ENCODE measurements at places on chromosomes 6 and 20.

GRCh38 chr20:25859649-25860530 is 163.2 kb upstream of the ZNF337 start:
- peak; percentile 72 for DNase-seq

- no peak for DNase-seq
Observed at GRCh38 chr6:17865243-17865642, 122.2 kb downstream of the KIF13A start.

DNA sequence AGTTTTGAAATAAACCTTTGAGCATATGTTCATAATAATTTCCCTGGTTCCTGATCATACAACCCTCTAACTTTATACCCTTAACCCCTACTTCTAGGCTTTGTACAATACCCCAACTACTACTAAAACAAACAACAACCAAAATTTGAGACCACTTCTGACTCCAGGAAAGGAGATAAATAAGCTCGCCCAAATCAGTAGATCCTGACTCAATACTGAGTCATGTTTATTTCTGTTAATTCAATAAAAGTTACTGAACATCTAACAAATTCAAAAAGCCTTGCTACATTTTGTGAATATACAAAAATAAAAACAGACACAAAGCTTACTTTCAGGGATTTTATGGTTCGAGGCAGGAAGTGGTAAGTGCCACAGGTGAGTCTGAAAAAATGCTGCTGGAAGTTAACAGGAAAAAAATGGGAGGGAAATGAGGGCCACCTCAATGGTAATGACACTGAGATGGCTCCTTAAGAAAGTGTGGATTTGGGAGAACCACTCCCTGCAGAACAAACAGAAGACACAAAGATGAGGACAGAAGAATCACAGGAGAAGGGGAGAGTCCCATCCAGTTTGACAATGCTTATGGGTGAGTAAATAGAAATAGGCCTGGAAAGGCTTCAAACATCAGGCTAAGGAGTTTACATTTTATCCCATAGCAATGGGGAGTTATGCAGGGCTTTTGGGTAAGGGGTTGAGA is 63.4 kb downstream of the DST start:
- no peak for DNase-seq

- DNase-seq, result no peak
Observed at GRCh38 chr20:56606174-56606945, 22.7 kb upstream of the TFAP2C start.

GRCh38 chr6:22082218-22082617 is 214.6 kb downstream of the PRL start:
- no peak for DNase-seq

DNA sequence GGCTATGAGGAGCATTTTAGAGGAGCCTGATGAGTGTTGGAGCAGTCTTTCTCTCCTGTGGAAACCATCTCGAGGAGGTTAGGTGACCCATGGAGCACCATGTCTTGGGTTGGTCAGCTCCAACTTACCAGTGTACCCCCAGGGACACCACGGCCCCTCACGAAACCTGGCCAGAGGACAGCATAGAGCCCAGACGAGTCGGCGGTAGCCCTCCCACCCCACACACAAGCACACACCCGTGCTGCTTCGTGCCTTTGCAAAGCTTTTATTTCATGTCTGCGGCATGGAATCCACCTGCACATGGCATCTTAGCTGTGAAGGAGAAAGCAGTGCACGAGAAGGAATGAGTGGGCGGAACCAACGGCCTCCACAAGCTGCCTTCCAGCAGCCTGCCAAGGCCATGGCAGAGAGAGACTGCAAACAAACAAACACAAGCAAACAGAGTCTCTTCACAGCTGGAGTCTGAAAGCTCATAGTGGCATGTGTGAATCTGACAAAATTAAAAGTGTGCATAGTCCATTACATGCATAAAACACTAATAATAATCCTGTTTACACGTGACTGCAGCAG is 53.6 kb downstream of the EZR start:
- no peak for DNase-seq

- no peak for DNase-seq
Observed at GRCh38 chr20:48360342-48360975, 467.3 kb downstream of the PREX1 start.

DNA sequence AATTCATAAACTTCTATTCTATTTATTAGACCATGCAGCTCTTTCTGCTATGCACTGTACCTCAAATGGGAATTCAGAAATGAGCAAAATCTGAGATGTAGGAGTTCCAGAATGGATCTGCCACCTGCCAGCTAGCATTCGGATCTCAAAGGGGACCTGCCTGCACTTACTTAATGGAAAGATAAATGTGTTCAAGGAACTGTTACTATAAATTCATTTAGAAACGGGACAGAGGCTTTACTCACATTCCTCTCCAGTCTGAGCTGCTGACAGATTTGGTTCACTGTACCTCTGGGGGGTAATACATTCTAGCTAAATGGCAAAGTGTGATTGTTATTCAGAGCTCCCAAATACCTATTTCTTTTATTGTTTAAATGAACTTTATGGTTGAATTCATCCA is 384.1 kb downstream of the GRIK2 start:
- no peak for DNase-seq

DNA sequence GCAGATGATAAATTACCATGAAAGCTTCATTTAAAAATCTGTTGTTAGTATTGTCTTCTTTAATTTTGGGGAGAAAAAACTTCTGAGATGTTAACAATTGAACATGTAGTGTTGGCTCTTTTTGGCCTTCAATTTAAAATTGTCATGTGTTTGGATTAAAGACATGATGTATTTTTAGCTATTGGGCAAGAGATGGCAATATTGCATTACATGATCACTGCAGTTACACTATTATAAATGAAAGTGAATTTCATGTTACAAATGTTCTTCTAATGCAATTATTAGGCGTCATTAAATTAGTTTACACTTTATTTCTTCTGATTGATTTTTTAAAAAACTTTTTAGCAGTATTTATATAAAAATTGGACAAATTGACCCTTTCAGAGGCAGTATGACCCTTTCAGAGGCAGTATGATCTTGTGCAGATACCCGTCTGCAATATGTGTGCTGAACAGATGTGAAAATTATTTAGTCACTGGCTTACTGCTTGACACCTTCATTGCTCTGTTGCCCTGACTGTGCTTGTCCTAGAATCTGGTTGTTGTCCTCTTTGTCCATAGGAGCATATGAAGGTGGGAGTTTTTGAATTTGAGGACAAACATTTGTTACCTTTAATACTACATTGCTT is 25.8 kb downstream of the CDKAL1 start:
- no peak for DNase-seq

GRCh38 chr20:64152906-64153305 is 11.3 kb upstream of the MYT1 start:
- no peak for DNase-seq

Data from activated CD4-positive, alpha-beta T cell treated with anti-CD3 and anti-CD28 coated beads, Interleukin-2, Interleukin-4, amounts not matched to agents 100 ng/mL and 50 ng/mL, durations not matched to agents 16 hours and 8 hours (primary cell).